Activated CD8-positive, alpha-beta T cell treated with anti-CD3 and anti-CD28 coated beads for 36 hours (primary cell): ENCODE measurements at places on chromosomes 16 and 17. TPM values are rescaled to one million over a fixed set of nuclear protein-coding genes. Genes with fewer than 3 reads are reported as not detected.
A peak's percentile ranks its signal among the peaks of the same experiment; 100 is the strongest.

The NGFR gene
- total RNA-seq: 0.09 TPM

The ADAP2 gene
- total RNA-seq: 1.5 TPM

- DNase-seq: no peak
Observed at GRCh38 chr17:73598212-73598611, 46.0 kb downstream of the SDK2 start.

DNA sequence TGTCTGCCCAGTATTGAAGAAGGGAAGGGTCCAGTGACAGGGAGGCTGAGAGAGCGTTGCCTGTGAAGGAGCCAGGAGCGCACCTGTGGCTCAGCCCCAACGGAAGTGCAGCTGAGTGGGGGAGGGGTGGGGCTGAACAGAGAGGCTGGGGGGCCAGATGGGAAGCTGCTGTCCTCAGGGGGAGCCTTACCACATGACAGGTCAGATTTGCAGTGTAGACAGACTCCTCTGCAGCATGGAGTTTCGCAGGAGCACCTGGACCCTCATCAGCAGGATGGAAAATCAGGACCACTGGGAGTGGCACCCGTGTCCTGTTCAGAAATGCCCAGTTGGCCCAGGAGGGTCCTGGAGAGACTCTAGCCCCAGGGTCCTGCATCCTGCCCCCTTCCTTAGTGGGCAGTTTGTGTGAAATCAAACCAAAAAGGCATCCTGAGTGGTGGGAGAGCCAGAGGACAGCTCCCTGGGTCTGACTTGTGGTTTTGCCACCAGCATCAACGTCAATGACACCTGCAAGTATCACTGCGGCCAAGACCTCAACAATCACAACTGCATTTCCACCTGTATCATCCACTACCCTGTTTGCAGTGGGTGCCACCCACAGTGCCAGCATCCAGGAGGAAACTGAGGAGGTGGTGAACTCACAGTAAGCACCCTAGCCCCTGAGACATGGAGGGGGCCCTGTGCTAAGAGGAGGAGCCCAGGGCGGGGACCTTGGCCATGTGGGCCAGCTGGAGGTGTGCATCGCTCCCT, 7.8 kb downstream of the CD300A start:
- peak; percentile 50 for DNase-seq

DNA sequence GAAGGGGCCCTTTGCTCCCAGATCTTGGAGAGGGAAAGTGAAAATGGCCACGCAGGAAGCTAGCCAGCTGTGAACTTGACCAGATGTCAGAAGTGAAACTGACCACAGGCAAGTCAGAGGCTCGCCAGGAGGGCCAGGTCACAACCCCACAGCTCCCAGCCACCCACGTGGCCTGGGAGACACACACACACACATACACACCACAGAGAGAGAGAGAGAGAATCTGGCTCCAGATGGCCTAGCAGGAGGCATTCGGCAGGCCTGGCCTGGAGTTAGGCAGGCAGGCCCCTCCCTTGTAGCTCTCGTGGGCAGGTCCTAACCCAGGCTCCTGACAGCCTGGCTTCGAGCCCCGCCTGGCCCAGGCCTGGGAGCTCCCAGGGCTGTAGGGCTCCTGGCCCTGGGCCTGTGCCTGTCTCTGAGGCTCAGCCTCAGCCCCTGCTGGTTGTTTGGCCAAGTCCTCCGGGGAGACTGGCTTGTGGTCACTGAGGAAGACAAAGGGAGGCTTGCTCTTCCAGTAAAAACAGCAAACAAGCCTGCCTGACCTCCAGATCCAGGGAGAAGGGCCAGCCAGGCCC, 20.2 kb downstream of the NGFR start:
- no peak for DNase-seq
